ENCODE measurements at places on chromosomes 1 and 21. TPM values are rescaled to one million over a fixed set of nuclear protein-coding genes. Genes with fewer than 3 reads are reported as not detected.

- no peak for DNase-seq
Measured at GRCh38 chr1:229264487-229264886, 6.4 kb upstream of the RAB4A start.

Gene C1QB
- polyA plus RNA-seq = not detected

Gene SYT6
- polyA plus RNA-seq = not detected

Gene TSNAX
- 19.4 TPM for polyA plus RNA-seq

Data from BJ (cell line).